Stimulated activated CD4-positive, alpha-beta T cell treated with anti-CD3 and anti-CD28 coated beads, Interleukin-4, amount 100 ng/mL, for 24 hours (primary cell): ENCODE measurements at places on chromosomes 16 and 17.

DNA sequence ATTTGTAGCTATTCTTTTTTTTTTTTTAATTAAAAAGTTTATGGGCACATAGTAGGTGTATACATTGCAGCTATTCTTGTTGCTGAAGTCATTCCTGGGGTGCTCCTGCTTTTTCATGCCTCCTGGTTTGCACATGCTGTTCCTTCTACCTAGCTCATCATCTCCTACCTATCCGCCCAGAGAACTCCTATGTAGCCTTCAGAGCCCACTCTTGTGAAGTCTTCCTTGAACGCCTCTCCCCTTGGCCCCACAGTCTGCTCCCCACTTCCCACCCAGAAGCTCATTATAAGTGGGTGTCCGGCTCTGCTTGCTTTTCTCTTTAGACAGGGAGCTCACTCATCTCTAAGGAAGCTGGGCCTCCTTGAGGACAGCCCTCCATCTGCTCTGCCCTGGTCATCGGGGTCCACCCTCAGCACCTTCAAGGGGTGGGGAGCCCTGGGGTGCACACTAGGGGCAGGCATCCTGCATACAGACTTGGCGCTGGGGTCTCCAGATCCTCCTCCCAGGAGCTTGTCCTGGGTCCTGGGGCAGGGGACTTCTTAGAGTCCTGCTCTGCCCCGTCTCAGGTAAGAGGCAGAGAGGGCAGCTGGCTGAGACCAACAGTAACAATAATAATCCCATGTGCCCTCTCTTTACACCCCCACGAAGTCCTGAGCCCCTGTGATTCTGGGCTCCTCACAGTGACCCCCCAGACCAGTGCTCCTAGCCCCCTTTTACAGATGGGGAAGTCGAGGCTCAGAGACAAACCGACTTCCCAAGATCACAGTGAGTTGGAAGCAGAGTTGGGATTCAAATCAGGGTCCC is 3.5 kb upstream of the B9D1 start:
- DNase-seq, result no peak

GRCh38 chr16:25126820-25127232 is 15.3 kb downstream of the LCMT1 start:
- peak; percentile 34 for DNase-seq

DNA sequence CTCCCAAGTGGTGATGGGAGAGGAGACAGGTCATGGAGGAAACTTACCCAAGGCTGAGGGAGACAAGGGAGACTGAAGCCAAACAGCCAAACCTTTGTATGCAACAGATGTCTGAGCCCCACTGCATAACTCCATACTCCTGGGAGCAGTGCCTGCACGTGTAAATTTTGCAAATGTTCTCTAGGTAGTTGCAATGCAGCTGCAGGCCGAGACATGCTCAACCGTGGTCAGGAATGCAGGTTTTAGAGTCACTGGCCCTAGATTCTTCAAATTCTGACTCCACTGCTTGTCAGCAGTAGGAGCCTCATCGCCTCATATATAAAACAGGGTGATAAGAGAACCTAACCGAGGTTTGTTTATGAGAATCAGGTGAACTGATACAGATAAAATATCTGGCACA is 11.5 kb downstream of the DYNLRB2 start:
- DNase-seq, result no peak

DNA sequence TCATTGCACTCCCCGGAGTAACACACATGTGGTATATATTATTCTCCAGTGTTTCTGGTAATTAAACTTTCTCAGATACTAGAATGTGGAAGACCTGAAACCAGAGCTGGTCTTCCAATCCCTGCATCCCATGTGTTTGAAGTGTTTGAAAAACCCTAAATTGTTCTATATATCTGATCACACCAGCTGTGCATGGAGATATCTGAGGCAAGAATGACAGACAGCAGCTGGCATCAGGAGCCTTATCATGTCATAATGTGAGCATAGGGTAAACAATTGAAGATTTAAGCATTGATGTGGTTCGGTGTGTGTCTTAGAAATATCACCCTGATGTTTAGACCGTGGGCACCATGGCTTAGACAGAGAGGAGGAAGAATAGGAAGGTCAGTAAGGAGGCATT is 251.0 kb downstream of the CDH11 start:
- DNase-seq, result no peak

DNA sequence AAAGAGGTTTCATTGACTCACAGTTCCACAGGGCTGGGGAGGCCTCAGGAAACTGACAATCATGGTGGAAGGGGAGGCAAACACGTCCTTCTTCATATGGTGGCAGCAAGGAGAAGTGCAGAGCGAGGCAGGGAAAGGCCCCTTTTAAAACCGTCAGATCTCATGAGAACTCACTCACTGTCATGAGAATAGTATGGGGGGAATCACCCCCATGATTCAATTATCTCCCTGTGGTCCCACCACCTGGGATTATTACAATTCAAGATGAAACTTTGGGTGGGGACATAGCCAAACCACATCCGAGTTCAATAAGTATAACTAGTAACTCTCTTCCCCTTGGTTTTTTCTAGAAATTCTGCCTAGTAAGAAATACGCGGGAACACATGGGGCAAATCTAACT is 94.9 kb downstream of the AXIN2 start:
- DNase-seq, result no peak

DNA sequence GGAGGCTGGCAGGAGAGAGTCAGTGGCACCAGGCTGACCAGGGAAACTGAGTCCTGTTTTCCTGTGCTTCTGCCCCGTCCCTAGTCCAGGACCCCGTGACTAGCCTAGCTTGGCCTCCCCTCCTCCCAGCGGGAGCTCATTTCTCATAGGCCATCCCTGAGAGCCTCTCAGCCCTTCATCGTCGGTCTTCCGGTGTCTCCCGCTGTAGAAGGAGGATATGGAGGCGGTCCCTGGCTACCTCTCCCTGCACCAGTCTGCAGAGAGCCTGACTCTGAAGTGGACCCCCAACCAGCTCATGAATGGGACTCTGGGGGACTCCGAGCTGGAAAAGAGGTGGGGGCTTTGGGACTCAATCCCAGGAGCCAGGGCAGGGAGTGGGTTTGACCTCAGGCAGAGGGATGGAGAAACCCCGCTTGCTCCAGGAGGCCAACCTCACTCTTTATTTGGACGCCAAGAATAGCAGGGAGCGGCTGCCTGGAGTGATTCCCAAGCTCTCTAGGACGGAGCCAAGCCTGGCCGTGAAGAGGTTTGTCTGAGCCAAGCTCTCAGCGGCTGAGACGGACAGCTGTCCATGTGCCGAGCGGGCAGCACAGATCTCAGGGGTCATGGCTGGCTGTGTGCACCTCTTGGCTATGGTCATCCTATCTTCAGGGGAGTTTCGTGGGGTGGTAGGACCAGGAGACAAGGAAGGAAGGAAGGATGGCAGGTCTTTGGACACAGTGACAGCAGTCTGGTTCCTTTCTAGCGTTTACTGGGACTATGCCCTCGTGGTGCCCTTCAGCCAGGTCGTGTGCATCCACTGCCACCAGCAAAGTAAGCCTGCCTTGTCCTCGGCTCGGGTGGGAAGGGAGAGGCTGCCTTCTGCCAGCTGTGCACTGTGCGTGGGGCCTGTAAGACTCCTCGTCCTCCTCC is 26.8 kb downstream of the SGSM2 start:
- DNase-seq, result no peak

- DNase-seq, result no peak
These were observed 54.5 kb upstream of the HLF start for GRCh38 chr17:55210292-55210691.

- DNase-seq, result no peak
These were observed 26.4 kb upstream of the PITPNA start for GRCh38 chr17:1588821-1589585.

- DNase-seq, result no peak
These were observed 98.1 kb upstream of the SEC14L1 start for GRCh38 chr17:77042476-77043231.

DNA sequence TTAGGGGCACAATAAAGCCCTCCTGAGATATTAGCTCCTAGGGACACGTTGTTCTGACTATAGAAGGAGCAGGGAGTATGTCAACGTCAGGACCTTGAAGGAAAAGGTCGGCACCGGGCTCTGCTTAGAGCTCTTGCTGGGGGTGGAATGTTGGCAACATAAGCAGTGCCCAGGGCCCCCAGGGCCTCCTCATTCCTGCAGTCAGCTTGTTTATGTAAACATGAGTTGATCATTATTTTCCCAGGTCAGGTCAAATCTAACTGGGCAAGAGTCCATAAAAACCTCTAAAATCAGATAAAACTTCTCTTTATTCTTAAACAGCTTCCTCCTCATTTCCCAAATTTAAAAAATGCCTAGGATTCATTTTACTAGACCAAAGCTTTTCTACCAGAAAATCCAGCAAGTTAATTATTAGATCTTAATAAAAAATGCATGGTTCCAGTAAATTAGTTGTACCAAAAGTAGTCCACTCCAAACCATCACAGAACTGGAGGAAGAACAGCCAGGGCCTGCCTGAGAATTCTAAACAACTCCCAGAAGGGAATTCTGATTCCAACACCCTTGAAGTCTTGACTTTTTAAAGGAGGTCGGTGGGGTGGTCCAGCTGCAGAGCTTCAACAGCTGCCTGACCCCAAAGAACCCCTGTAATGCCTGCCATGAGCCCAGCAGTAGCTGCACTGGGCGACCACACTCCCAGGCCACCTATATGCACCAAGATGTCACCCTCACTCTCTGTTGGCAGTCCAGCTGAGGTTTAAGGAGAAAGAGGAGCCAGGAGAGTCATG is 54.3 kb downstream of the AMFR start:
- DNase-seq, result no peak

GRCh38 chr17:63845509-63845908 is 3.0 kb upstream of the SMARCD2 start:
- no peak for DNase-seq

GRCh38 chr17:17694169-17695081 is 13.2 kb downstream of the RAI1 start:
- DNase-seq, result peak; percentile 64

DNA sequence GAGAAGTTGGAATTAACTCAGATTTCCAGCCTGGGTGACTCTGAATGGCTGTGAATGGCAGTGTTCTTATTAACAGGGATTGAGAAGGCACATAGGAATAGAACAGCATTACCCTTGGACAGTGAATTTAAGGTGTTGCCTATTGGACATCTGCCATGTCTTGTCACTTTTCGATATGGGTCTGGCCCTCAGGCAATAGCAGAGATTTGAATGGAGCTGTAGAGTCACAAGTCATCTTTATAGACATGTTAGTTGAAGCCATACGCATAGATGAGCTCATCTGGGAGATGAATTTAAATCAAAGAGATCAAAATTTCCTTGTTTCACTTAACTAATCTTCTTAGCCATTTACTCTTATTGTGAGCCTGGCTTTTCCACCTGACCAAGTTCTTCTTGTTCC is 14.9 kb upstream of the DHRS11 start:
- DNase-seq, result no peak

- DNase-seq, result no peak
These were observed 32.3 kb downstream of the ATPAF2 start for GRCh38 chr17:18006495-18007239.

GRCh38 chr17:69597898-69598692 is 183.6 kb downstream of the MAP2K6 start:
- no peak for DNase-seq

- DNase-seq, result no peak
These were observed 397 bp downstream of the CDC42EP4 start for GRCh38 chr17:73311428-73311780.

DNA sequence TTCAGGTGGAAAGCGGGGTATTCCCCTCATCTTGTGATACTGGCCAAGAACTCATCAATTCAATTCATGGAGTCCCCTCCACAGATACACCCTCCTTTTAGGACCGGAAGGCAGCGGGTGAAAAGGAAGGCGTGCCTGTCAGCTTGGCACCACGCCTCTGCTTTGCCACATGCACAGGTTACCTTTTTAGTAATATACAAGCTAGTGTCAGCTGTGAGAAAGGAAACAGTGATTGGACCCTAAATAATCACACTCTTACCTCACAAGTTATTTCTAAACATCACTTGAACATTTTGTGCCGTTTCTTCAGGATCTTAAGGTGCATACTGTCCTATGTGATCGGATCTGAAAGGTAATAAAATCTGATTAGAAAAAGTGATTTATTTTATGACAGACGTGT is 15.7 kb downstream of the ZDHHC7 start:
- DNase-seq, result peak; percentile 22

DNA sequence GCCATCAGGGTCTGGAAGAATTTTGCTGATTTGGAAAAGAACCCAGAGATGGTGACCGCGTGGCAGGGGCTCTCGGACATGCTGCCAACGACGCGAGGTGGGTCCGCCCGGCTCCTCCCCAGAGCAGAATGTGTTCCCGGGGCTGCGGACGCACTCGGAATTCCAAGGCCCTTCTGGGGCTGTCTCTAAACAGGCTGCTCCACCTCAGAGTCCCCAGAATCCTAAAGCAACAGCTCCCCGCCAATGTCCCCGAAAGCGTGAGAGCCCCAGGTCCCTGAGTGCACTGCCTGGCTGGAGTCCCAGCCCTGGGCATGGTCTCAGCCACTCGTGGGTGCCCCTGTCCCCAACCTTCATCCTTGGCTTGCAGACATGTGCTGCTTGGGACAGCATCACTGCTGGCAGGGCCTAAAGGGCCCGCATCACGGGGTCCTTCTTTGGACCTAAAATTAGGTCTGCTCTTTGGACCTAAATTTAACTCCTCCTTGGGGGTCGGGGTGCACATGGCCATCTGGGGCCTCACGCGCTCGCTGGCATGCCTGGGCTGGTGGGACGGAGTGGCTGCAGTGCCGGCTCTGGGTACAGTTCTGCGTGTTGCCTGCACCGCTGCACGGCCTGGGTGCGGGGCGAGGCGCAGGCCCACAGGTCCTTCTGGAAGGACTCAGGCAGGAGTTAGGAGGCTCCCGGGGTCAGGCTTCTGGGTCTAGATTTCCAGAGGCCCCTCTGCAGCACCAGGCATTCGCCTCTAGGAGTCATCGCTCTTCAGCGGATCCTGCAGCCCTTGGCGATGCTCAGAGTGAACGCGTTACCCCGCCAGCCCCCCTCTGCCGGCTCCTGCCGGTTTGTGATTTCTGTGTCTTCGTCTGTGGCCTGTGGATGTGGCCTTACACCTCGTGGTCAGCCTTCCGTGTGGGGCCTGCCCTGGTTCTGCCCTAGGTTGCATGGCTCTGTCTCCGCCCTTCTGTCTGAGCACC is 41.9 kb upstream of the CHMP6 start:
- DNase-seq, result no peak

DNA sequence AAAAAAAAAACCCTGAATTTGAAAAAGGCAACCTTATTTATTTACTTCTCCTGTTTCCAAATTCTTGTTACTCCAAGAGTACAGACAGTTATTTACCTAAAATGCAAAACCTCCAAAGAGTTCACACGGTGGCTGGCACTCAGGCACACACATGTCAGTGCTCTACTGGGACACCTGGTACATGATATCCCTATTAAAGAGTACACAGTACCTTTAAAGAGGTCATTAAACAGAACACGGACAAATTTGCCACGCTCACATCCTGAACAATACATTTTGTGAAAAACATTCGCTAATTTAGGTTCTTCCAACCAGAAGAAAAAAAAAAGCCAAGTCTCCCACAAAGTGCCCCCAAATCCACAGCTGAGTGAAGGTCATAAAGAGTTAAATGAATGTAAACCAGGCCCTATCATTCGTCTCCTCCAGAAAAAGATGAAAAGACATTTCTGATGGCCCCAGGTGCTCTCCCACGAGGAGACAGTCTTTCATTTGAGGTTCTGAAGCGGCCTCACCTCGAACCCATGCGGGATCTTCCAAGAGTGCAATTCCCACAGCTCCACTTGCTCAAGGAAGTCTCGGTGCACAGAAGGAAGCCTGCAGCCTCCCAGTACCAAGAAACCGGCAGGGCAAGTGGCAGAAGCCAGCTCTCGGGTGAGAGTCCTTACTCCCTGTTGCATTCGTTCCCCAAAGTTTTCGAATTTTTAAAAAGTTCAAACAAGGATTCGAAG is 993 bp downstream of the ERN1 start:
- DNase-seq, result peak; percentile 21

GRCh38 chr16:4390266-4391260 is 18.9 kb downstream of the VASN start:
- DNase-seq, result no peak
